Activated naive CD8-positive, alpha-beta T cell treated with anti-CD3 and anti-CD28 coated beads for 36 hours (primary cell): ENCODE measurements at places on chromosomes 6 and 20.

DNA sequence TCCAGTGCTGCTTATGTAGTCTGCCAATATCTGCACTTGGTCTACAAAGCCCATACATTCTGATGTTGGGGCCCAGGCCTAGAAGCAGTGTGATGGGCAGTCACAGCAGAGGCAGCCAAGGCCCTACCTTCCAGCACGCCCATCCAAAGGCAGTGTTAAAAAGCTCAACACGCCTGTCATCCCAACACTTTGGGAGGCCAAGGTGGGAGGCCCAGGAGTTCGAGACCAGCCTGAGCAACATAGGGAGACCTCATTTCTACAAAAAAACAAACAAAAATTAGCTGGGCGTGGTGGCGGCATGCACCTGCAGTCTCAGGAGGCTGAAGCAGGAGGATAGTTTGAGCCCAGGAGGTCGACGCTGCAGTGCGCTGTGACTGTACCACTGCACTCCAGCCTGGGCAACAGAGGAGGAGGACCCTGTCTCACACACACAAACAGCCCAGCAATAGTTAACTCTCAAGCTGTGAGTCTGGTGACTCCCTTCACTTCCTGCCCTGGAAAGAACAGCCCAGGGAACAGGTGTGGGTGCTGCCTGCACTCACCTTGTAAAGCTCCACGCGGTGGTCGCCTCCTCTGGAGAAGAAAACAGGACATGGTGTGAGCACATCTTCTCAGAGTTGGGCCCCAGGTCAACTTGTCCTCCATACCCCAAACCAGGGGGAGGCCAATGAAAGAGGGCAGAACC, 68.8 kb downstream of the PYGB start:
- DNase-seq: no peak

GRCh38 chr6:137798846-137799245, 68.2 kb upstream of the TNFAIP3 start:
- DNase-seq: no peak

- no peak for DNase-seq
Observed at GRCh38 chr6:14811775-14812428, 434.0 kb upstream of the JARID2 start.

GRCh38 chr6:9539231-9539755, 875.6 kb downstream of the TFAP2A start:
- no peak for DNase-seq

DNA sequence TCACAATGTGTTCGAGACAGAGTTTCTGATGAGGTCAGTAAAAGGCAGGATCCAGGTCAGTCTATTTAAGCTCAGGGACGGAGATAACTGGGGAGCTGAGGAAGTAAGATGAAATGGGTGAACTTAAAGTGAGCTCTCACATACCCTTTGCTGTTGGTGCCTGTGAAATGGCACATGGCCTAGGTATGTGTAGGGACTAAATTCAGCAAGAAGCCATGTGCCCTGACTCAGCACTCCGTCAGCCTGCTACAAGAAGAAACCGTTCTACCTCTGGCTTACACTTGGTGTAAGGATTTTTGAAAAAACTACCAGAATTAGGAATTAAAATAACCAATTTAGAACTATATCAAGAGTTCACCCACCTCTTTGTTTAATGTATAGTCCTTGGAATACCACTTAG, 41.1 kb upstream of the TRDN start:
- DNase-seq: no peak

DNA sequence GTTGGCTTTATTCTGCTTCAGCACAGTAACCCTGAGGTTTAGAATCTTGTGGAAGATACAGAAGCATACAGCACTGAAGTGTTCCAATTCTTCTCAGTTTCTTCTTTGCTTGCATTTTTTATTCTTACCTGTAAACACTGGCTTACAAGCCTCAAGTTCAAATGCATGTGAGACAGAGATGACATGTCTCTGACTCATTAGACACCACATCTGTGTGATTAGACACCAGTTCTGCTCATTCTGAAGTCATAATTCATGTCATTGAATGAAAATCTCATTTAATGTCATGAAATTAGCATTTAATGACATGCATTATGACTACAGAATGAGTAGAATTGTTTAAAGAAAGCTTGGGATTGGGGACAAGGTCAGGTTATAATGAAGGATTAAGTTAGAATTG, 5.8 kb downstream of the GZF1 start:
- DNase-seq: no peak

- no peak for DNase-seq
Observed at GRCh38 chr20:45372241-45372640, 5.9 kb downstream of the TP53TG5 start.

DNA sequence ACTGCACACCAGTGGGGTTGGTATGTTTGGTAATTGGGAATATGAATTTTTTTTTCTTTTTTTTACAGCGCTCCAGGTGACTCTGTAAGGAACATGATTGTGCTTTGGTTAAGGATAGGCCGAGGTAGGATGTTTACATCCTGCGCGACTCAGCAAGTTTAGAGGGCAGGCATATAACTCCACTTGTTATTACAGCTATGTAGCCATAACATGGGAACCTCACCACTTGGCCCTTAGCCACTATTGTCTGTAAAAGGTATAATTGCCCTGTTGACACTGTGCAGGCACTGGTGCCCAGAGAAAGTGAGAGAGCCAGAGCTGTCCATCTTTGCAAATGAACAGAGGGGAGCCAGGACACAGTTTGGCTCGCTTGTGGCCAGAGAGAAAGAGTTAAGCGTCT, 172.9 kb downstream of the MCHR2 start:
- DNase-seq: no peak

DNA sequence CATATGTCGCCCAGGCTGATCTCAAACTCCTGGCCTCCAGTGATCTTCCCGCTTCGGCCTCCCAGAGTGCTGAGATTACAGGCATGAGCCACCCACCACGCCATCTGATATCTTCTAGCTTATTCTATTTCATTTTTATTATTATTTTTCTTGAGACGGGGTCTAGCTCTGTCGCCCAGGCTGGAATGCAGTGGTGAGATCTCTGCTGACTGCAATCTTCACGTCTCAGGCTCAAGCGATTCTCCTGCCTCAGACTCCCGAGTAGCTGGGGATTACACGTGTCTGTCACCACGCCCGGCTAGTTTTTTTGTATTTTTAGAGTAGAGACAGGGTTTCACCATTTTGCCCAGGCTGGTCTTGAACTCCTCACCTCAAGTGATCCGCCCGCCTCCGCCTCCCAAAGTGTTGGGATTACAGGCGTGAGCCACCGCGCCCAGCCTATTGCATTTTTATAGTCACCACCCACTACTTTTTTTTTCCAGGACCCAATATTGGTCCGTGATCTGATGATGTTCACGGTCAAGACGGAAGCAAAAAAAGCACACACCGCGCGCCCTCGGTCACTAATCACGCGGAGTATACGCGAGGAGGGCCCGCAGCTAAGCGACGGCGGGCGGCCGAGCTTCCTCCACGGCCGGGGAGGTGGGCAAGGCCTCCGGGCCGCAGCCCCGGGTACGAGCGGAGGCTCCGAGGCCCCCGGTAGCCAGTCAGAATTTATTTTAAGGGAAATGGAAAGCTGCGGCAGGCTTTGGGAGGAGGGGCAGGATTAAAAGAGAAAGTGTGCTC, 1.1 kb upstream of the LSM14B start:
- DNase-seq: no peak

- no peak for DNase-seq
Observed at GRCh38 chr6:128156321-128157111, 255.7 kb upstream of the THEMIS start.

- DNase-seq: no peak
Observed at GRCh38 chr6:155213611-155214372, 50.0 kb upstream of the CLDN20 start.

- DNase-seq: no peak
Observed at GRCh38 chr20:62196286-62196685, 13.5 kb downstream of the MTG2 start.

DNA sequence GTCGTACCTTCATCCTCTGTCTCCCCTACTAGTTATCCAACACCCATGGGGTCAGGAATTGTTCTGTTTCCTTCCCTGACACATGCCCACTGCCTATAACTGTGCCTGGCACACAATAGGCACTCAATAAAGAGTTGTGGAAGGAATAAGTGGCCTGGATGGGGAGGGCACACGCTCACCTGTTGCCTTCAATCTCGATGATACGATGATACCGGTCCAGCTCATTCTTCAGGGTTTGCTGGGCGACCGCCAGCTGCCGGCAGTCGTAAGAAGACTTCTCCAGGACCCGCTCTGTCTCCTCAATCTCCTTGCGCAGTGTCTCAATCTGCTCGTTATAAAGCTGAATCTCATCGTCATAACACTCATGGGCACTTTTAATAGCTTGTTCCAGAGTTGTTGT, 32.5 kb downstream of the BFSP1 start:
- no peak for DNase-seq

DNA sequence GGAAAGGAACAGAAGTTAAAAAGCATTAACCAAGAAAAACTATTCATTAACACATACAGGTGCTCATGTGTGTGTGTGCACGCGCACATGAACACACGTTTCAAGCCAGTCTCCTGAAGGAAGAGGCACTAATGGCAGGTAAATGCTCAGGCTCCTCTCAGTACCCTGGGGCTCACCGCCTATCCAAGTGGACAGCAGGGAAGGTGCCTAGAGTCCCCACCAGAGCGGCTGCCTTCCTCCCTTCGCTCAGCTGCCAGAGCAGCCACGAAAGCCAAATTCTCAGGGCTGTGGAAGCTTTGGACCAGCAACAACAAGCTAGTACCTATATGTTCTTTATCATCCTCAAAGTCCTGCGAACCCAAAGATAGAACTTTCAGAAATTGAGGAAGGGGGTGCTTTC, 42.6 kb downstream of the PLCG1 start:
- DNase-seq: no peak

- no peak for DNase-seq
Observed at GRCh38 chr6:79438030-79438429, 99.2 kb downstream of the LCA5 start.

GRCh38 chr6:84061613-84062398, 28.2 kb downstream of the MRAP2 start:
- DNase-seq: no peak

DNA sequence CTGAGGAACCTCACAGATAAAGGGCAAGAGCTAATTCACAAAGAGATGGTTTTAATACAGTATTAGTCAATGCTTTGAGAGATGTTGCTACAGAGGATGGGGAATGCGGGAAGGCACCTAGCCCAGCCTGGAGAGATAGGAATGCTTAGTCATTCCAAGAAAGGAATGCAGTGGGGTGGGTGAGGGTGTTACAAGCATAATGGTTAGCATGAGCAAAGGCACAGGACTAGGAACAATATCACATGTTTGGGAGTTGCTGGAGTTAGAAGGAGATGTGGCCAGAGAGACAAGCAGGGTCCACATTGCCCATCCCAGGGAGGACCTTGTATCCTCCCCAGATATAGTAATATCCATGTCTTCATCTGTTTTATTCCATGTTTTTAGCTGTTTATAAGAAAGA, 107.0 kb upstream of the OGFRL1 start:
- DNase-seq: no peak

DNA sequence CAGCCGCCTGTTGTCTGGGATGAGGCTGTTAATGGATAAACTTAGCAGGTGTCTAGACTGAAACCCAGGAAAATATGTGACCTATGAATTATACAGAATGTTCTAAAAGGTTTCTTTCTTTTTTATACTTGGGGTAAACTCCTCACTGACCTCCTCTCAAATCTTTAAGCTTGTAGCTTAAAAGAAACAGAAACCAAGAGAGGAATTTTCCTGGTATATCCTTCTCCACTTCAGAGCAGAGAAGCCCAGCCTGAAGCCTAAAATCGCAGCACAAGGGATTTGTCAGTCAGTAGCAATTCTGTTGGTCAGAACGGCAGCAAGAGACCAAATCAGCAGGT, 99.4 kb upstream of the RIPOR2 start:
- DNase-seq: no peak

DNA sequence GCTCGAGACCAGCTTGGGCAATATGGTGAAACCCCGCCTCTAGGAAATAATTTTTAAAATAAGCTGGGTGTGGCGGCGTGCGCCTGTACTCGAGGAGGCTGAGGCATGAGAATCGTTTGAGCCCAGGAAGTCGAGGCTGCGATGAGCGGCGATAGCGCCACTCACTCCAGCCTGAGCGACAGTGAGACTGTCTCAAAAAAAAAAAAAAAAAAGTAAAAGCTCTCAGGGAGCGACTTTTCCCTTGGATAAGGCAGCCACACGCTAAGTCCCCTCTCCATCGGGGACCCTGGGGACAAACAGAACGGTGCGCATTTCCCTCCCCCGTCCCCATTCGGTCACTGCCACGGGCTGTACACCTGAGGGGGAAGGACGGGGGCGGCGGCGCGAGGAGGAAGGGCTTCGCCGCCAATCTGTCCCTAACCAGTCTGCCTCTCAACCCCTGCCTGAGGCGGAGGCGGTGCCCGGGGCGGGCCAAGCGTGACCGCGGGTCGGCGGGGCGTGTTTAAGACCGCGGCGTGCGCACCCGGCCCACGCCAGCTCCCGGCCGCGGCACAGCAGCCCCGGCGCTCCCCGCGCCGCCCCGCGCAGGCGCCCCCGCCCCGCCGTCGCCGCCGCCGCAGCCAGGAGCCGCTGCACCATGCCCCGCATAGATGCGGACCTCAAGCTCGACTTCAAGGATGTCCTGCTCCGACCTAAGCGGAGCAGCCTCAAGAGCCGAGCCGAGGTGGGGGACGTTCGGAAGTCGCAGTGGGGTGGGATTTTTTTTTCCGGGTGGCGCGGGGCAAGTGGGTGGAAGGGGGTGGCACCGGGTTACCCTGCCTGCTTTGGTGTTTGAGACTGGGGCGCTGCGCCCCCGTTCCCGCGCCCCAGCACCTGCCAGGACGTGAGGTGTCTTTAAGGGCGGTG, at the start of gene GMPR:
Gene GMPR, plus strand, starts transcription at position 531 of the 906 bp plus-strand sequence. Its CDS starts 107 bp downstream, at position 638.
- peak; percentile 81 for DNase-seq

GRCh38 chr6:380234-381218, 11.0 kb upstream of the IRF4 start:
- no peak for DNase-seq

- no peak for DNase-seq
Observed at GRCh38 chr20:1121429-1121828, 3.0 kb downstream of the PSMF1 start.

DNA sequence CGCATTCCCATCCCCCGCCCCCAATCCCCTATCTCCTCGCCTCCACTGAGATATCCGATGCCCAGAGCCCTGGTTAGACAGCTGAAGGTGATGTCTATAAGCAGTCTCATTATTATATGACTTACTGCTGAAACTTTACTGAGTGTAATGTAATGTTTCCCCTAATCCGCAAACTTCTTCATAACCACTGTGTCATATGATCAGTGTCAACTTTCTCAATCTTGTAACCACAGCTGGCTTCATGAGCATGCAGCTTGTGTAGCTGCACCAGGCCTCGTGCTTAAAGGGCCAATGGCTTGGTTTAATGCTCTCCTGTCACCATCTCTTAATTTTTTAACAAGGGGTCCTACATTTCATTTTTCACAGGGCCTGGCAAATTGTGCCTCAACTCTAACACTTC, 8.1 kb downstream of the ASIP start:
- no peak for DNase-seq

GRCh38 chr20:25046736-25047666, 10.9 kb downstream of the ACSS1 start:
- DNase-seq: no peak
